ENCODE measurements at places on chromosomes 1 and 21.
A peak's percentile ranks its signal among the peaks of the same experiment; 100 is the strongest.

- DNase-seq: no peak
These were observed 16.1 kb upstream of the MFSD2A start for GRCh38 chr1:39938856-39939255.

DNA sequence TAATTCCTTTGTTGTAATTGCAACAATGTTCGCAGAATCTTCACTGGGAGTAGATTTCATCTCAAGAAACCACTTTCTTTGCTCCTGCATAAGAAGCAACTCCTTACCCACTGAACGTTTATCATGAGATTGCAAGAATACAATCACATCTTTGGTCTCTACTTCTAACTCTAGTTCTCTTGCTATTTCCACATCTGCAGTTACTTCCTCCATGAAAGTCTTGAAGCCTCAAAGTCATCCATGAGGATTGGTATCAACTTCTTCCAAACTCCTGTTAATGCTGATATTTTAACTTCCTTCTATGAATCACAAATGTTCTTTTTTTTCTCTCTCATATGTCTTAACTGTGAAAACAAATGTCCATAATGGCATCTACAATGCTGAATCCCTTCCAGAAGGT is 118.6 kb upstream of the RAB4A start:
- DNase-seq: no peak

- DNase-seq: no peak
These were observed 201.8 kb upstream of the B3GALT2 start for GRCh38 chr1:193388165-193388564.

DNA sequence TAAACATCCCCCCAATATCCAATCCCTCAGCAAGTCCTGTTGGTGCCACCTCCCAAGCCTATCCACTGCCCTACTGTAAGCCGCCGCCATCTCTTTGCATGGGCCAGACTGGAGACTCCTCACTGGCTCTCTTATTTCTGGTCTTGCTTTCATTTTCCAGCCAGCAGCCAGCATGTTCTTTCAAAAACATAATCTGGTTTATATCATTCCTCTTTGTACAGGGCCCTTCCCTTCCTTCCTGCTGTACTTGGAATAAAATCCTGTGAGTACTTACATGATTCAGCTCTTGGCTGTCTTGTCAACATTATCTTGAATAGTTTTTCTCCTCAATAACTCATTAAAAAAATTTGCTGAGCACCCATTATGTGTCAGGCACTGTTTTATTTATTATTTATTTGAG is 28.2 kb downstream of the TLR5 start:
- DNase-seq: no peak

DNA sequence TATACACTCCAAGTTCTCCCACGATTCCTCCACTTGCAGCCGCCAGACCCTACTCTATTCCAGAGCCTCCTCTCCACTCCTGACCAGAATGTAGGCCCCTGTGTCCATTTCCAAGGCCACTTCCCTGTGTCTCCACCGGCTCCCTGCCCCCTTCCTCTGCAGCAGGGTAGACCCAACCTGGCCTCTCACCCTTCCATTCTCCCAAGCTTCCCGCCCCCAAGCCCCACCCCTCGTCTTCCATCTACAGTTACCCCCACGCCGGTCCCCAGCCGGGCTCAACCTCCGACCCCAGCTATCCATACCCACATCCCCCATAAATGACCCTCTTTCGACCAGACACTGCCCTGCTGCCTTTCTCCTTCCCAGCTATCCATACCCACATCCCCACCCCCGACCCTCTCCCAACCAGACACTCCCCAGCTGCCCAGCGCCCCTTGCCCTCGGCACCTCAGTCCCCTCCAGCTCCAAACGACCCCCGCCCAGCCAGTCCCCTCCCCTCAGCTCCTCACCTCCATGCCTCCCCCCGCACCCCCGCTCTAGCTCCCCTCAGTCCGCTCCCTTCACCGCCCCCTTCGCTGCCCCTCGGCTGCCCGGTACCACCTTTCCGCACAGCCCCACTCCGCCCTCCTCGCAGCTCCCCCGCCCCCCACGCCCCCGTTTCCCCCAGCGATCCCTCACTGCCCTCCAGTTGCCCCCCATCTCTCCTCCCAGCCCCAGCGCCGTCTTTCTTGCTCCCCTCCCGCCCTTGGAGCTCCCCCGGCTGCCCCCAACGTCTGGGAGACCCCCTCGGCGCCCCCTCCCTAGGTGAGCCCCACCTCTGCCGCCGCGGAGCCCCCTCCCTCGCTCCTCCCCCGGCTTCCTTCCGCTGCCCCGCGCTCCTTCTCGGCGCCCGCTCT is 670 bp downstream of the RAB3B start:
- no peak for DNase-seq

DNA sequence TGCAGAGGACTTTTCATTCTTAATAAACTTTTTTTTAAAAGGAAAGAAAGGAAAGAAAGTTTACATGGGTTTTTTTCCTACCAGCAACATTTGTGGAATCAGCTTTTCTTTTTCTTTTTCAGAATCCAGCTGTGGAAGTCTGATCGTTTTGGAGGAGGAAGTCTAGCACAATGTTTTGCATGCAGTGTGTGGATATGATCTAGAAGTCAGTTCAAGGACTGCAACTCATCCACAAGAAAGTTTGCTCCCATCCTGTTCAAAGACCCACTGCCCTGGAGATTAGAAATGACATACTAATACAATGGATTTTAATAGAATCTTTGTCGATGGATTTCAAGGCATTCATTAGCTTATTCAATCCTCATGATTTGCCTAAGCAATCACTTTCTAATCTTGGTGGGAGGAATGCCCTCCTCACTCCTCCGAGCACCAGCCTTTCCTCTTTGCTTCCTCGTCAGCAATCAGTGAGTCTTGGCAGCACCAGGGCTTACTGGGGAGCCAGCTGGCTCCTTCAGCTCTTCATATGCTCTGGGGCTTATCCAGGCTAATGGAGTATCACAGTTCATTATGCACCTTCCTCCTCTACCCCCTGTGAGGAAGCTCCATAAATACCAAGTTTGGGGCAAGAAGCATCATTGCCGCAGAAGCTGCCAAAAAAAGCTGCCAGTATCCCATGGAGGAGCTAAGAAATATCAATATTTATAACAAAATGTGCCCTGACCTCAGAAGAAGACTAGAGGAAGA is 392.3 kb upstream of the PKN2 start:
- no peak for DNase-seq

DNA sequence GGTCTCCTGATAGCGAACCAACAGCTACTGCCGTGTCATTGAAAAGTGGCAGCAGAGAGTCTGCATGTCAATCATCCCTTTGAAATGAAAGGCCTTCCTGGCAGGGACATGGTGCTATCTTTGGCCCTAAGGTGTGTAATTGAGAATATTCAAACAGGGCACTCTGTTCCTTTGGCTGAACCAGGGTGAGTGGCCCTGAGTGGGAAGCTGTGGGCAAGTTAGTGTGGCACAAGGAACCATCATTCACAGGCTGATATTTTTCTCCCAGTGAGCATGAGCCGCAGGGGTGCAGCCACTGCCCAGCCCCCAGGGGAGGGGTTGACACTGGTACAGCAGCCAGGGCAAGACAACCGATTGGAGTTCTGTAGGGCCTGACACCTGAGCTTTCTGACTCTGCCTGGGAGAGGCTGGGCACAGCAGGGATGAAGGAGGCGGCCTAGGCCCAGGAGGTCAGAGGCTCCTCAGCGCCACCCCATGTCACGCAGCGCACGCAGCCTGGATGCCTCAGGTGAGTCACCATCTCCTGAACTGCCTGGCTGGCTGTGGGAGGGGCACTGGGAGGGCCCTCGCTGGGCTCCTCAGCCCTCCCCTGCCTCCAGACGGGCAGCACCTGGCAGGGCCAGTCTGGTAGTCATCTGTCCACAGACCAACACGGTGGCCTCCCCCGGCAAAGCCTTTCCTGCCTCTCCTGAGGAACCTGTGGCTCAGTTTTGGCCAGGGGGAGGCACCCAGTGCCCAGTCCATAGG is 13.2 kb downstream of the QSOX1 start:
- DNase-seq: no peak

- no peak for DNase-seq
These were observed 41.2 kb downstream of the GADD45A start for GRCh38 chr1:67726224-67726623.

DNA sequence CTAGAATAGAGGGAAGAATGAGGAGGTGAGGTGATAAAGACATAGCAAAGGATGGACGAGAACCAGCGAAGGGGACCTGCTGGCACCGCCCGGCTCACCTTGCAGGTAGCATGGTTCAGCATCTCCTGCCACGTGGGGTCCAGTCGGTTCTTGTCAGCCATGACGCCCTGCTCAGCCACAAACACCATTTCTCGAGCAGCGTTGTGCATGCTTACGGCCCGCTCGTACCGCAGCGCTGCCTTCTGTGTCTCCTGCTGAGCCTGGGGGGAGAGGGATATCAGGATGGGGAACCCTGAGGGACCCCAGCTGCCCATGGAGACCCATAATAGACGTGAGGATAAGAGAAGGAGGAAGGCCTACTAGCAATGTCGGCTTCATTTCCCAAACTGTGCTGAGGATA is 11.4 kb downstream of the SH3BP5L start:
- no peak for DNase-seq

DNA sequence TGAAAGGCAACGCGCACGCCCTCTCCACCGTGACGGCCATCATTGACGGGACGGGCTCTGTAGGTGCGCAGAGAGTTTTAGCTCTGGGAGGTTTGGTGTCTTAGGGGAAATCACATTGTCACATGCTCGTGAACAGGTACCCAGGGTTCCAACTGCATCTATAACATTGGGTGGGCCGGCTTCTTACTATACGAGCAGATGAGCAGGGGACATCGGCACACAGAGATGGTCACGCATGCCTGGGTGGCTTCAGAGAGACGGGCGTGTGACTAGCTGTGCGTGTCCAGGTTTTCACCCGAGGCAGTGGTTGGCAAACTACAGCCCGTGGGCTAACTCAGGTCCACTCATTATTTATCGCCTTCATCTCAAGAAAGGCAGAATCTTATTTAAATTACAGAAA is 54.7 kb downstream of the SLC37A1 start:
- DNase-seq: no peak

- DNase-seq: peak; percentile 37
These were observed at the start of the genes FBXO2 and FBXO44 for GRCh38 chr1:11654137-11654938. Gene FBXO2 (minus strand): TSS chr1:11654429. CDS start chr1:11654340, 89 bp downstream. Gene FBXO44 (plus strand): TSS chr1:11654877. CDS start chr1:11655836, 959 bp downstream.

DNA sequence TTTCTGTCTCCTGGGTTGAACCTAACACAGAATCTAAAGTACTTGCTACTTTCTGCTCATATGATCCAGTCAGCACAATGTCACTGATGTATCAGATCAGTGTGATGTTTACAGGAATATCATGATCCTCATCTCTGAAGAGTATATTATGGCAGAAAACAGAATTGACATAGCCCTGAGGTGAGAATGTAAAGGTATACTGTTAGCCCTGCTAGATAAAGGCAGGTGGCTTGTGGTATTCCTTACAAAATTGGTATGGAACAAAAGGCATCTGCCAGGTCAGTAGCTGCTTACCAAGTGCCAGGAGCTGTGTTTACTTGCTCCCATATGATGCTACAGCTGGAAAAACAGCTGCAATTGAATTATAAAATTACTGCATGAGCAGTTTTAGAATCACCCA is 30.5 kb downstream of the AADACL4 start:
- no peak for DNase-seq

DNA sequence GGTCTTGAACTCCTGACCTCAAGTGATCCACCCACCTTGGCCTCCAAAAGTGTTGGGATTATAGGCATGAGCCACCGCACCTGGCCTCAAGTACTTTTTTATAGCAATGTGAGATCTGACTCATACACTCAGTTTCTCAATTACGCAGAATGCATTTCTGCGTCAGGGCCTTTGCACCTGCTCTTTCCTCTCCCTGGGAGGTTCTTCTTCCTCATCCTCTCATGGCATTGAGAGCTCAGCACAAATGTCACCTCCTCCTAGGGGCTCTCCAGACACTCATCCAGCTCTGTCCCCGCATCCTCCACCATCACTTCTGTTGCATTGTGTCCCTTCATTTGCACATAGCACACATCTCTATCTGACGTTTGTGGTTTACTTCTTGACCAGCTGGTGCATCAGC is 418.8 kb downstream of the PTPRU start:
- no peak for DNase-seq

GRCh38 chr1:31984419-31985347 is 29.0 kb upstream of the KHDRBS1 start:
- peak; percentile 20 for DNase-seq

DNA sequence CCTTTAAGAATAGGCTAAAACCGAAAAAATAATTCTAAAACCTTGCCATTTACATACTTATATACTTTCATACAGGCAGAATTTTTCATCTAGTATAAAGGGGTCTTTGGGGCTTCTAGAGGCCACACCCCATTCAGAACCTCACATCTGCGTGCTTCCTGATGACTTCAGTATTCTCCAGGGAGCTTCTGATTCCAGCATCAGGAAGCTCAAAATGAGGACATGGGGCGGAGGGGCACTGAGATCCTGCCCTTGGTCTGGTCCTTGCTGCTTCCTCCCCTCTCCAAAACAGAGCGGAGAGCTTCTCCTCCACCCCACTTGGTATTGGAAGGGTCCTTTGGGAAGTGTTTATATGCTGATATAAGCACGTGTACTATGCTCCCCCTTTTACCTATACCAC is 13.8 kb downstream of the PAX7 start:
- DNase-seq: no peak

DNA sequence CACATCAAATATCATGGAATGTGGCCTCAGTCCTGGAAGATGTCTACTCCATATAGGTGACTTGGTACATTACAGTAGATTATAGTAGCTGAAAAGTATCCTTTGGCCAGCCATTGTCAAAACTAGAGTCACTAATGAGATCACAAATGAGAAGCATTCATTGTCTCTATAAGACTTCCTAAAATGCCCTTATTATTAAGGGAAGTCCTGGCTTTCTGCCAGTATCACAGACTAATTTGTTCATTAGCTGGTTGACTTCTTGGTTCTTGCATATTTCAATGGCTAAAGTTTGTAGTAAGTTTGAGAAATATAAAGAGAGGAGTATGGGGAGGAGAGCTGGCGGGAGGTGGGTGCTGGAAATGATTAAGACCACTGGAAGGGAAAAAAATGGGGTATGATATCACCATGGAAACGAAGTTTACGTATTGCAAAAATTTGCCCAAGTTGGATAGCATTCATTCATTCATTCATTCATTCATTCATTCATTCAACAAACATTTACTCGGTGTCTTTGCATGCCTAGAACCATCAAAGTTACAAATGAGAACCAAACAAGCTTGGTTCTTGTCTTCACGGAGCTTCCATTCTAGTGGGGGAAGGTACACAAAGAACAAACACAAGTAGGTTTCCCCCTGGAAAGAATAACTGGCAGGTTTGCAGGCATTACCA is 11.7 kb upstream of the B3GALNT2 start:
- DNase-seq: no peak

GRCh38 chr1:116567790-116568661 is 2.8 kb downstream of the CD58 start:
- DNase-seq: no peak

DNA sequence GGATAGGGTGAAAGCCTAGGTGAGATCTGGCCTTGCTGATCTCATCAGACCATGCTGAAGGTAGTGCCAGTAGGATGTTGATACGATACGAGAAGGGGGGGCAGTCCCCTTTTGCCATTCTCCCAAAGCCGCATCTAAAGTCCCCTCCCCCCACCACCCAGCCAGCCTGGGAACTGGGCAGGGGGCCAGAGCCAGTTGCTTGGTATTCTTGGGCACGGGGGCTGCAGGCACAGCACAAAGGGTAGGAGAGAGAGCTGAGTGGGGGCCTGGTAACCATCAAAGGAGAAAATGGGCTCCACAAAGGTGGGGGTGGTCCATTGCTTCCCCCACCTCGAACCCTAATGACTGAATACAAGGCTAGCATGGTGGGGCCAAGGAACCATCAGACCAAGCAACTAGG is 5.4 kb downstream of the PEA15 start:
- no peak for DNase-seq

- no peak for DNase-seq
These were observed 18.6 kb upstream of the COQ8A start for GRCh38 chr1:226921504-226921903.
